ENCODE measurements at places on chromosomes 2 and 18. TPM values are rescaled to one million over a fixed set of nuclear protein-coding genes. Genes with fewer than 3 reads are reported as not detected.

- 0 out of 2 replicates have a peak, but pooled peaks cover 3% of the 10 kb centered on the region for H3K27me3 ChIP-seq
- H3K4me3 ChIP-seq = no peak overlapping the region
Measured at GRCh38 chr2:567865-568638, 109.2 kb downstream of the TMEM18 start.

Gene CHRNG
- total RNA-seq = not detected

Gene ESPNL
- 1.3 TPM for total RNA-seq

Gene RAB17
- 83.8 TPM for total RNA-seq

Gene DYSF
- total RNA-seq = 8.5 TPM

- H3K36me3 ChIP-seq = no peaks in the 10 kb centered on the region
- no peak overlapping the region for H3K4me3 ChIP-seq
- no peaks in the 10 kb centered on the region for H3K4me1 ChIP-seq
- H3K27me3 ChIP-seq = no peaks in the 10 kb centered on the region
- no peak overlapping the region for H3K27ac ChIP-seq
- no peak for DNase-seq
Measured at GRCh38 chr18:29018976-29019375, 842.0 kb upstream of the CDH2 start.

GRCh38 chr2:47086054-47086471, 69.0 kb downstream of the STPG4 start:
- H3K27me3 ChIP-seq = no peaks in the 10 kb centered on the region
- H3K27ac ChIP-seq = no peak overlapping the region
- no peak for DNase-seq
- H3K4me1 ChIP-seq = no peaks in the 10 kb centered on the region
- no peaks in the 10 kb centered on the region for H3K36me3 ChIP-seq
- H3K4me3 ChIP-seq = no peak overlapping the region

- no peaks in the 10 kb centered on the region for H3K4me1 ChIP-seq
- no peaks in the 10 kb centered on the region for H3K36me3 ChIP-seq
- DNase-seq = no peak
- H3K27ac ChIP-seq = no peak overlapping the region
- no peaks in the 10 kb centered on the region for H3K27me3 ChIP-seq
- H3K4me3 ChIP-seq = no peak overlapping the region
Measured at GRCh38 chr2:225668606-225669266, 269.2 kb downstream of the NYAP2 start.

Gene KCNG2
- total RNA-seq = 0.19 TPM

DNA sequence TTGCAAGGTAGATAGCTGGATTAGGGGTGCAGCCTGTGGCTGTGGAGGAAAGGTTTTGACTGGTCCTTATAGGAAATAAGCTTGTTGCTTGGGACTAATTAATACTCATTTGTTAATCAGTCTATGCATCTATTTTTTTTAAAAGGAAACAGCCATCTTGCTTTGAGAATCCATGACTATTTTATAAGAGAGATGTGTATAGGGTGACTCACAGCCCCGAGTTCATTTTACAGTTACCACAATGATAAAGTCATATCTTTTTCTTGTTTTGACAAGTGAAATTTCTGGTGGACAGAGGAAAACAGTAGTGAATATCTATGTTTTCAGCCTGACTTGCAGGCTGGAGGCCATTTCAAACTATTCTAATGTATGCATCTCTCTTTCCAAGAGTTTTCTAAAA, 193.5 kb upstream of the CCDC68 start:
- no peaks in the 10 kb centered on the region for H3K4me1 ChIP-seq
- no peaks in the 10 kb centered on the region for H3K27me3 ChIP-seq
- no peak overlapping the region for H3K27ac ChIP-seq

Gene CAPN14
- 0.08 TPM for total RNA-seq

- H3K27me3 ChIP-seq = no peaks in the 10 kb centered on the region
- no peaks in the 10 kb centered on the region for H3K4me1 ChIP-seq
- H3K4me3 ChIP-seq = no peak overlapping the region
- H3K36me3 ChIP-seq = no peaks in the 10 kb centered on the region
- no peak for DNase-seq
- H3K27ac ChIP-seq = no peak overlapping the region
Measured at GRCh38 chr2:2840681-2841300, 509.7 kb upstream of the MYT1L start.

Gene PRSS56
- total RNA-seq = not detected

DNA sequence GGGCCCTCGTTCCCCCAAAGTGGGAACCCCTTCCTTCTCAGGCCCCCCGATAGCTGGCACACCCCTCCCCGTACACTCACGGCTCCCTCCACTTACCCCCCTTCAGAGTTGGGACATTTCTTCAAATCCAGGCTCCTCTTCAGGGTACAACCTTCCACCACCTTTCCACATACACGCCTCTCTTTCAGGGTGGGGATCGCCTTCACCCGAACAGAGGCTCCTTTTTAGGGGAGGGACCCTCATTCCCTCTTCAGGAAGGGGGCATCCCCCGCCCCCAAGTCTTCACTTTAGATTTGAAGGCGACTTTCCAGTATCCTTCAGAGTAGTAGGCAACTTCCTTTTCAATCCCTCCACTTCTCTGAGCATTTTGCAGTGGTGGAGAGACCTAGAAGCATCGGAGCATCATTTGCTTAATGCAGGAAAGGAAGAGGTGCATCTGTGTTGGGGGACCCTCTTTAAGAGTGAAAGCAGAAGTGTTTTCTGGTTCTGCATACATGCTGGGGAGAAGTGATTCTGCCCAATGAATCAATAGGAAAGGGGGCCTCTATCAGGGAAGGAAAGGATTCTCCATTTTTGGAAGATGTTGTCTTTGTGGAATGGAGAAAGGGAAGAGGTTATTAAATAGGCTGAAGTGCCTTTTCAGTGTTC, 845 bp downstream of the EML4 start:
- no peak for DNase-seq
- peak overlapping the region; percentile 71 for H3K27ac ChIP-seq
- H3K27me3 ChIP-seq = no peaks in the 10 kb centered on the region
- H3K4me1 ChIP-seq = peaks cover 4% of the 10 kb centered on the region

Gene UGT1A5
- total RNA-seq = not detected

DNA sequence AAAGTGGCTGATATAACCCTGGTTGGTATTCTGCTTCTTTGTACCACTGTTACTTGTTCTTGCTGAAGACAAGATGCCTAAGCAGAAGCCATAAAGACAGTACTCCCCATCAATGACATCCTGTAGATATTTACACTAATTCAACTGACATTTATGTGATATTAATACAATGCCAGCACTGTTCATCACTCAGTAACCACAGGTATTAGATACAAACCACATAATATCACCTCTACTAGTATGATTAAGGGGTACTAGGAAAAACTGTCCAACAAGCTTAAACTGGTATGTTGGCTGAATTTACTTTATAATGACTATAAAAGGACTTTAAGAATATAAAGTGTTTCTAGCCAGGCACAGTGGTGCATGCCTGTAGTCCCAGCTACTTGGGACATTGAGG, 65.8 kb downstream of the RTN4 start:
- peaks cover 49% of the 10 kb centered on the region for H3K36me3 ChIP-seq
- no peak overlapping the region for H3K4me3 ChIP-seq
- DNase-seq = no peak
- H3K4me1 ChIP-seq = peaks cover 2% of the 10 kb centered on the region
- H3K27me3 ChIP-seq = no peaks in the 10 kb centered on the region
- H3K27ac ChIP-seq = no peak overlapping the region

- no peak overlapping the region for H3K27ac ChIP-seq
- no peaks in the 10 kb centered on the region for H3K4me1 ChIP-seq
- no peak overlapping the region for H3K4me3 ChIP-seq
- no peak for DNase-seq
- no peaks in the 10 kb centered on the region for H3K36me3 ChIP-seq
Measured at GRCh38 chr2:173062801-173063200, 12.8 kb upstream of the MAP3K20 start.

Gene CNTNAP5
- total RNA-seq = 0.17 TPM

DNA sequence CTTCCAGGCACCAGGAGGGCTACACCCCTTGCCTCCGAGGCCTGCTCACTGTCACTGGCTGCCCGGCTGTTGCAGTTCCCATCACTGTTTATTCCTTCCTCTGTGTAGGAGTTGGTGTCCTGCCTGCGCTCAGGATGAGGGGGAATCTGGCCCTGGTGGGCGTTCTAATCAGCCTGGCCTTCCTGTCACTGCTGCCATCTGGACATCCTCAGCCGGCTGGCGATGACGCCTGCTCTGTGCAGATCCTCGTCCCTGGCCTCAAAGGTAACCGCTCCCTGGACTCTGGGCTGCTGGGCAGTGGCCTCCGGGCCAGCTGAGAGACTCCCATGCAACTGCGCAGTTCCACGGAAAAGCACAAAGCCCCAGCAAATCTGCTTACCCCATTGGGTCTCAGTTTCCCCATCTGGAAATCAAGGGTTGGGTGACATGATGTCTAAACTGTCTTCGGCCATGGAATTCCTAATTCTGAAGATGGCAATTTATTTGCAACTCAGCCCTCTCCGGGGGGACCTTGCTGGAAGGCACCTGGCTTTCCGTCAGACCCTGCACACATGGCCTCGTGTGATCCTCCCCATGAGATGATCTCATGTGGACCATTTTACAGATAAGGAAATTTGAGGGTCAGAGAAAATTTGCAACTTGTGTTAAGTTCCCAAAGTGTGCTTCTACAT, 9.4 kb downstream of the COLEC11 start:
- no peak overlapping the region for H3K27ac ChIP-seq
- H3K4me3 ChIP-seq = no peak overlapping the region
- no peak for DNase-seq
- no peaks in the 10 kb centered on the region for H3K36me3 ChIP-seq
- H3K4me1 ChIP-seq = no peaks in the 10 kb centered on the region
- H3K27me3 ChIP-seq = no peaks in the 10 kb centered on the region

DNA sequence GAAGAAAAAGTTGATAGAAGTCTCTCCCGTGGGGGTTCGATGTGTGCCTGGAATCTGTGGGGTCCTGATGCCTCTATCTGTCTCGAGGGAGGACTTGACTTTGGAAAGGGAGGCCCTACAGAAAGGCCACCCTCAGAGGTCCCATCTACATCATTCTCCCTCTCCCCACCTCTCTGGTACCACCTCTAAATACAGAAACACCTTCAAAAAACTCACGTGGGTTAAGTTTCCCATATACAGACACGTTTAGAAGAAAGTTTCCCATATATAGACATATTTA, 5.3 kb upstream of the TMEM37 start:
- no peak overlapping the region for H3K27ac ChIP-seq
- H3K4me1 ChIP-seq = no peaks in the 10 kb centered on the region
- no peak overlapping the region for H3K4me3 ChIP-seq
- peaks cover 3% of the 10 kb centered on the region for H3K27me3 ChIP-seq
- H3K36me3 ChIP-seq = no peaks in the 10 kb centered on the region
- no peak for DNase-seq

DNA sequence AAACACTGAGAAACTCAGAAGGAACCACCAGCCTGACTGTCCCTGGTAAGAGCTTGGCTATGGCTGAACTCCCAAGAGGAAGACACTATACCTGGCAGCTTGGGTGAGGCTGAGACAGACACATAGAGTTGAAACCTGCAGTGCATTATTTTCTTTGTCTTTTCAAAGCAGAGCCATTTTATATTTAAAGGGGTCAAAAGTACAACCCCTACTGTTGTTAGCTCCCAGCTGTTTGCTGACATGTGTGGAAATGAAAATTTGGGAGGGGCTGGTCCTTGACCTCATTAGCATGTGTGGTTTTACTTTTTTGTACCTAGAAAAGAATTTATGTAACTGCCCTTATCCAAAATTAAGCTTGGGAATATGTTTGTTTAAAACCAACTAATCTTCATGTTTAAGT, 309.0 kb downstream of the RPRM start:
- no peak overlapping the region for H3K4me3 ChIP-seq
- no peaks in the 10 kb centered on the region for H3K27me3 ChIP-seq
- H3K27ac ChIP-seq = no peak overlapping the region
- no peaks in the 10 kb centered on the region for H3K4me1 ChIP-seq
- H3K36me3 ChIP-seq = no peaks in the 10 kb centered on the region
- no peak for DNase-seq

Gene NOSTRIN
- not detected for total RNA-seq

GRCh38 chr18:12233378-12233777, 20.8 kb upstream of the CIDEA start:
- H3K27ac ChIP-seq = no peak overlapping the region
- H3K4me1 ChIP-seq = no peaks in the 10 kb centered on the region

DNA sequence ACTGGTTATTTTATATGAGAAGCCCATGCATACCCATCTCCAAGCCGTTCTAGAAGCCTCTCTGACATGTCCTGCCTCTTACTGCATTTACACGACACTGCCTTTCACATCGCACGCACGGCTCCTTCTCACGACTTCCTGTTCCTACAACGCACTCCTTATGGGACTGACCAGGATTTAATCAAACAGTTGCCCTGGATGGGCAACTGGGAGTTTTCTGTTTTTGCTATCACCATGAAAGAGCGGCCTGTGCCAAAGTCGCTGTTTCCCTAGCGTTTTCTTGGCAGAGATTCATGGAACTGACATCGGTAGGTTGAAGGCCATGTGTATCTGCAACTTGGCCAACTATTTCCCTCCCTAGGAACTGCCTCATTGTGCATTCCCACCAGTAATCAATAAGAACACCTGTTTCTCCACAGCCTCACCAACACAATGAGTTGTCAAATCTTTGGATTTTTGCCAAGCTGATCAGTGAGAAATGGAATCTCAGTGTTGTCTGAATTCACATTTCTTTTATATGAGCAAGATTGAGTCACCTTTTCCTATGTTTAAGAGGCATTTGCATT, 97.2 kb upstream of the OTOS start:
- H3K27ac ChIP-seq = no peak overlapping the region
- no peak for DNase-seq
- no peaks in the 10 kb centered on the region for H3K36me3 ChIP-seq

GRCh38 chr2:109297566-109298490, 168.8 kb downstream of the SH3RF3 start:
- no peak overlapping the region for H3K4me3 ChIP-seq
- no peaks in the 10 kb centered on the region for H3K36me3 ChIP-seq
- H3K27ac ChIP-seq = no peak overlapping the region
- no peaks in the 10 kb centered on the region for H3K4me1 ChIP-seq
- no peak for DNase-seq
- H3K27me3 ChIP-seq = no peaks in the 10 kb centered on the region

Gene POTEF
- 0.24 TPM for total RNA-seq

GRCh38 chr2:46297546-46298271, 502 bp downstream of the EPAS1 start:
- H3K27ac ChIP-seq = no peak overlapping the region
- no peaks in the 10 kb centered on the region for H3K36me3 ChIP-seq
- peak overlapping the region; percentile 53 for H3K4me3 ChIP-seq
- peaks cover 3% of the 10 kb centered on the region for H3K4me1 ChIP-seq

DNA sequence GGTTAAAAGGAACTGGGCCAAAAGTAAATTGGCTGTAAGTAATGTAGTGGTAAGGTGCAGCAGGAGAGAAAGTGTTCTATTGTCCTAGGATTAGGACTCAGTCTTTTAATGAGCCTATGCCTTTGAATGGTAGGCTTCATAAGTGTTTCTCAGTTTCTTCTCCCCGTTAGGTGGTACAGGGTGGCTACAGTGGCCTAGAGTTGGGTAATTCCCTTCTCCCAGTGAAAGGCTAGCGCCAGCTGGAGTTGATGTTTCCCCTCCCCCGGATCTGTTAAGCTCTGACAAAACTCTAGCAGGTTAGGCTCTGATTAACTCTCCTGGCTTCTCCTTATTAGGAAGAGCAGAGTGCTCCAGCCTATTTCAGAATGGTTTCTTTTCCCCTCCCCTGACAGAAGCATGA, 127.7 kb downstream of the DNAH6 start:
- H3K27me3 ChIP-seq = no peaks in the 10 kb centered on the region
- no peaks in the 10 kb centered on the region for H3K4me1 ChIP-seq
- H3K36me3 ChIP-seq = no peaks in the 10 kb centered on the region
- no peak for DNase-seq
- H3K4me3 ChIP-seq = no peak overlapping the region

GRCh38 chr2:76044701-76045100, 334.0 kb upstream of the GCFC2 start:
- H3K36me3 ChIP-seq = no peaks in the 10 kb centered on the region
- no peak overlapping the region for H3K4me3 ChIP-seq
- H3K27me3 ChIP-seq = no peaks in the 10 kb centered on the region

GRCh38 chr2:196184921-196185320, 13.5 kb upstream of the STK17B start:
- no peak for DNase-seq
- H3K36me3 ChIP-seq = no peaks in the 10 kb centered on the region
- H3K4me3 ChIP-seq = no peak overlapping the region

Measured in H1 (cell line).